NCI-H774 (cell line): ENCODE measurements at places on chromosomes 2 and 18.

DNA sequence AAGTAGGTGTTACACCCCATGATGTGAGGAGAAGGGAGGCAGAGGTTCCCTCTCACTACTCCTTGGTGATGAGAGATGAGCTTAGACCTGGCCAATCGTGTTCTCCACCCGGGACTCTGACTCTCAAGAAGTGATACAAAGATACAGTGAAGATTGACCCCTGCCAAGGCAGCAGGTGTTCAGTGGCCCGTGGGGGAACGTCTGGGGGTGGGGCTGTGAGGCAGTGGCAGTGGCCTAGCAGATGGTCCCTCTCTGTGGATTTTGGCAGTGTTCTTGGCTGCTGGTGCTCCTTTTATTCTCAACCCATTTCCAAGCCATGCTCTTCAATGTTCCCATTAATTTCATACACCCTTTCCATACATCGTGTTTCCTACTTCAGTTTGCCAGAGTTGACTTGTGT lies 120.4 kb upstream of the NEDD4L start:
- no peak for DNase-seq

GRCh38 chr18:31739651-31740050 lies 21.0 kb downstream of the SLC25A52 start:
- DNase-seq, result no peak

DNA sequence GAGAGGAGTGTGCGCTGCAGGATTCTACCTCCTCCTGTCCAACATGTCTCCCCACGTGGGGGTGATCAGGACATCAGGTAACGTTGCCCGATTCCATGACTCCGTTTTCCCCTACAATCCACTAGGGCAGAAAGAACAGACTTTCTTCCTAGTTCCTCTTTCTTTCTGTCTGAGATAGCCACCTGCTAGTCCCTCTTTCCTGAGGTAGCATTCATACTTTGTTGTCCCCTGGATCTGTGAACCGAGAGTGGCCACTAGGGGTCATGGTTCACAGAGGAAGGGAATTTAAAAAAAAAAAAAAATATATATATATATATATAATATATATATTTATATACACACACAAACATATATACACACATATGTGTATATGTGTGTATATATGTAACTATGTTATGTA lies 210.0 kb upstream of the ZNF521 start:
- DNase-seq, result no peak

GRCh38 chr18:55790296-55790695 lies 202.3 kb upstream of the TCF4 start:
- DNase-seq, result no peak

GRCh38 chr18:62200121-62200914 lies 13.3 kb downstream of the RELCH start:
- no peak for DNase-seq
